Activated naive CD4-positive, alpha-beta T cell treated with anti-CD3 and anti-CD28 coated beads, Interleukin-2, amount 50 U/mL, for 72 hours (primary cell): ENCODE measurements at places on chromosomes 11 and 22.

GRCh38 chr11:13054278-13054677 is 45.2 kb downstream of the RASSF10 start:
- no peak for DNase-seq

DNA sequence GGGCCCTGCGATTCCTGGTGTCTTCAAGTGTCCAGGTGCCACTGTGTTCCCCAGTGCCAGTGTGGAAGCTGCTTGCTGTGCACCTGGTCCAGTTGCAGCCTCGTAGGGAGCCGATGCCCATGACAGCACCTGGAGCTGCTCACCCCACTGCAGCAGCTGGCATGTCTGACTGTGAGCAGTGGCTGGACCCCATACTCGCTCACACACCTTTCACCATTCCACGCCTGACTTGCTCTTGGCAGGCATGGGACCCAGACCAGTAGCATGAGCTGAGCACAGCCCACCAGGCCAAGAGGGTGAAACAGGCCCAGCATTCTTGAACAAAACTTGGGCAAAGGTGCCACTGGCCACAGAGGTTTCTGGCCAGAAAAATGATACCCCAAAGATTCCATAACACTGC is 124.5 kb upstream of the THY1 start:
- DNase-seq, result no peak

DNA sequence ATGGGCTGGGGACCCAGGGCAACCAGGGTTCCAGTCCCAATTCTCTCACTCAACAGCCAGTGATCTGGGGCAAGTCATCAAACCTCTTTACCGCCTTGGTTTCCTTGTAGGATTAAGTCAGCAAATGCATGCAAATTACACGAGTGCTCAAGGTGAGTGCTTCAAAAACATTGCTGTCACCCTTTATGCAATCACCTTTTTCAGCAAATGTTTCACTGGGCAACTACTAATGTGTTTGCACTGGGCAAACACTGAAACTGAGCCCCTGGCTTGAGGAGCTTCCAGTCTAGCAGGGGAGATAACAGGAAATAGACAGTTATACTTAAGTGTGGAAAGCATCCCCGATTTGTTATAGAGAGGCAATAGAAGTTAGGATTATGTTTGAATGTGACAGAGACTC is 37.7 kb upstream of the DMC1 start:
- DNase-seq, result no peak

DNA sequence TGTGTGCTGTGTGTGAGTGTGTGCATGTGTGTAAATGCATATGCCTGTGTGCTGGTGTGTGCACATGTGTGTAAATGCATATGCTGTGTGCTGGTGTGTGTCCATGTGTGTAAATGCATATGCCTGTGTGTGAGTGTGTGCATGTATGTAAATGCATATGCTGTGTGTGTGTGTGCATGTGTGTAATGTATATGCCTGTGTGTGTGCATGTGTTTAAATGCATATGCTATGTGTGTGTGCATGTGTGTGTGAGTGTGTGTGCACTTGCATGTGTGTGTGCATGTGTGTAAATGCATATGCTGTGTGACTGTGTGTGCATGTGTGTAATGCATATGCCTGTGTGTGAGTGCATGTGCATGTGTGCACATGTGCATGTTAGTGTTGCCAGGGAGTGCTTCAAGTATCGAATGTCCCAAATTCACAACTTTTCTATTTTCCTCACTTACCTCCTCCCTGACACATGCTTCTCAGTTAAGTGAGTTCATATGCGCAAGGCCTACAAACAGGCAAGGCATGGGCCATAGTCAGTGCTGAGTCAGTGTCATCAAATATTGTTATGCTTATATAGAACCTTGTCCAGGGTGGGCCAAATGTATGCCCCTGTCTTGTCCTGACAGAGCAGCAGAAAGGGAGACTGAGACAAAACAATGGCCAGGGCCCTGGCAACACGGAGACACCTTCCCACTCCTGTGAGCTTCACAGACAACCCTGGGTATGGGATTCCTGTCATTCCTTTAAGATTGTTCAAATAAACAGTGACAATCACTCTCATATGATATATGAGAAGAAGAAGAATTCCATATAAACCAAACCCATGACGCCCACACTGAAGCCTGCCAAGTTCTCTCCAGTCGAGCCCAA is 38.6 kb downstream of the GGTLC2 start:
- peak; percentile 31 for DNase-seq

- DNase-seq, result no peak
Measured at GRCh38 chr11:66904055-66904454, 47.2 kb downstream of the LRFN4 start.

- no peak for DNase-seq
Measured at GRCh38 chr11:115198321-115198741, 305.9 kb downstream of the CADM1 start.

DNA sequence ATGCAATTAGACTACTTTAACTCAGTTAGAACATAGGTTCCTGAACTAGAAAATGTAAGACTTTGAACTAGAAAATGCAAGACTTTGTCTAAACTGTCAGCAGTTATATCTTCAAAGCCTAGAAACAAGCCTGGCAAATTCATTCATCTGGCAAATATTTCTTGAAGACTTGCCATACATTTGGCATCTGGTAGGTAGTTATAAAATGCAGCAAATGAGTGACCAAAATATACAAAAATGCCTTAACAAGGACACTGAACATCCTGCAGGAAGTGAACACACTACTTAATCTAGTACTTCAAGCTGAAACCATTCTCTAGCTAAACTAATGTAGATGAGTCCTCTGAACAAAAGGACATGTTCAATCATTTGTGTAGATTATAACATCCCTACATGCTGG is 84.7 kb upstream of the SCUBE2 start:
- no peak for DNase-seq

DNA sequence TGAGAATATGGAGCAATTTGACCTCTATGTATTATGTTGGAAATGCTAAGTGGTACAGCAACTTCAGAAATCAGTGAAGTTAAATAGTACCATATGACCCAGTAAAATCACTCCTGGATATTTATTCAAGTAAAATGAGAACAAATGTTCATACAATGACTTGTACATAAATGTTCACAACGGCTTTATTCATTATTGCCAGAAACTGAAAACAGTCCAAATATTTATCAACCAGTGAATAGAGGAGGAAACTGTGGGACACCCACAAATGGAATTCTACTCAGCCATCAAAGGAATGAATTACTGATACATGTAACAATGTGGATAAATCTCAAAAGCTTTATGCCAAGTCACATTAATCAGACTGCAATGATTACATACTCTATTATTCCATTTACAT is 416.3 kb downstream of the AASDHPPT start:
- DNase-seq, result no peak

DNA sequence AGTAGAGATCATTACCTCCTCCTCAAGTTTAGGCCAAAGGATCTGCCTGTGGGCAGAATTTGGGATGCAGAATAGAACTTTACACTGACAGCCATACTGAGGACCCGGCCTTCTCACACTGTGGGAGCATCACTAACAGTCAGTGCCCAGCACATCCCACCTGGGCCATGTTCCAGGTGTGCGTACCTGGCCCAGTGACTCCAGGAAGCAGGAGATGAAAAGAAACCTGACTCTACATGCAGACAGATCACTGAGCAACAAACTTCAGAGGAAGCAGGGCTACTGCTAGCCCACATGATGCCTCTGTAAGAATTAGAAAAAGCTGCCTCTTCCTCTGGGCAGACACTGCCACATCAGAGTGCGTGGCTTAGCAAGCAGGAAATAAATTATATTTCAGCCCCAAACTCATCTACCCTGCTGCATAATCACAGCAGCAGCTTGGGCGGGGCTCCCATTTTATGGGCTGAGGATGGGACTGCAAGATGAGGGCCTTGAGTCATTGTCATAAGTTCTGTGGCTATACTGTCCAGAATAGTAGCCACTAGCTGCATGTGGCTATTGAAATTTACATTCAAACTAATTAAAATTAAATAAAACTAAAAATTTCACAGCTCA is 6.0 kb upstream of the LMO2 start:
- no peak for DNase-seq

- DNase-seq, result no peak
Measured at GRCh38 chr11:84289381-84289906, 1003.3 kb upstream of the CCDC90B start.

DNA sequence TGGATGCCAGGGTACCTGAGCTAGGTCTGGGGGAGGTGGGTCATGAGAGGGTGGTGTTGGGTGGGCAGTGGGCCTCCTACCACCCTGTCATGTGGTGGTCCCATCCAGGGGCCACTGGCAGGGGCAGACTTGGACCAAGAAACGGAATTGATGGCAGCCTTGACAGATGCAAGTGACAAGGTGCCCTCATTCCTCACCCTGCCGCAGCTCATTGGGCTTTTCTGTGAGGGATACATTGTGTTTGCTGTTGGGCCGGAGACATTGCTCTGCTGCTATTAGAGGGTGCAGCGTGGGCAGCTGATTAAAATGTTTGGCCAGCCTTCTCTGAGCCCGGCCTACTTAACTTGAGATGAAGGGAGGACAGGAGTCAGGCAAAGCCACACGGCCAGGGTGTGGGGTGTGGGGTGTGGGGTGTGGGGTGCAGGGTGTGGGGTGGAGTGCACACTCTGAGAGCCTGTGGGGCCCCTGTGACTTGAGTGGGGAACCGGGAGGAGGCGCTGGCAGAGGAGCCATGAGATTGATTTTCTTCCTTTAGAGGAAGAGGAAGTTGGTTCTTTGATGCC is 351.5 kb downstream of the TBC1D22A start:
- DNase-seq, result no peak

GRCh38 chr11:44730775-44731174 is 4.0 kb downstream of the TSPAN18 start:
- no peak for DNase-seq

DNA sequence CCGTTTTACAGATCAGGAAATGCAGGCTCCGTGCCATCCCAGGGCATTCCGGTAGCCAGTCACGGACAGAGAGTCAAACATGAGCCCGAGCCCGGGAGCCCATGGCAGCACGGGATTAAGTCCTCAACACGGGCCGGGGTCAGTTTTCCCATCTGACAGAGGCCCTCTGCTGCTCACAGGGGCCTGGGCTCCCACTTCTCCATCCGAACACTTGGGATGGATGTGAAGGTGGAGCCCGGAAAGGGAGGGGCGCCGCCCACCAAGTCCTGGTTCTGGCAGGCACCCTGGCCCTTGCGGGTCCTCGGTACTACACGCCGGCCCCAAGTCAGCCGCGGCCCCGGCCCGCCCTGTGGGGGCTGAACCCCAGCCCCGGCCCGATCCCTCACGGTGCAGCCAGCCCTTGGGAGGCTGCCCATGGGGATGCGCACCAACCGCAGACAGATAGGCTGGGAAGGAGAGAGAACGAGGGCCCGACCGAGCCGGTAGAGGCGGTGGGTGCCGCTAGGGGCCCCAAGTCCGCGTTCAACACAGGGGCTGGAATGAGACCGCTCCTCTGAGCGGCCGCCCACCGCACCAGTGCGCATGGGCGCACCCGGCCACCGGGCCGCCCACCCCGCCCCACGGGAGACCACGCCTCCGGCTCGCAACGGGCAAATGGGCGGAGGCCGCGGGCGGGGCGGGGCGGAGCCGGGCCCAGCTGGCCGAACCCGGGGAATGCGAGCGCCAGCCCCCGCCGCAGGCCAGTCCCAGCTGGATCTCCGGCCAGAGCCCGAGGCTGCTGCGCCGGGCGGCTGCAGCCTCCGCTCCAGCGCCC is at the start of gene CAPN5:
TSS of gene CAPN5 (plus strand) at position 743 of the 814 bp plus-strand sequence. CDS start 17,916 bp downstream, outside the sequence.
- DNase-seq, result peak; percentile 82

DNA sequence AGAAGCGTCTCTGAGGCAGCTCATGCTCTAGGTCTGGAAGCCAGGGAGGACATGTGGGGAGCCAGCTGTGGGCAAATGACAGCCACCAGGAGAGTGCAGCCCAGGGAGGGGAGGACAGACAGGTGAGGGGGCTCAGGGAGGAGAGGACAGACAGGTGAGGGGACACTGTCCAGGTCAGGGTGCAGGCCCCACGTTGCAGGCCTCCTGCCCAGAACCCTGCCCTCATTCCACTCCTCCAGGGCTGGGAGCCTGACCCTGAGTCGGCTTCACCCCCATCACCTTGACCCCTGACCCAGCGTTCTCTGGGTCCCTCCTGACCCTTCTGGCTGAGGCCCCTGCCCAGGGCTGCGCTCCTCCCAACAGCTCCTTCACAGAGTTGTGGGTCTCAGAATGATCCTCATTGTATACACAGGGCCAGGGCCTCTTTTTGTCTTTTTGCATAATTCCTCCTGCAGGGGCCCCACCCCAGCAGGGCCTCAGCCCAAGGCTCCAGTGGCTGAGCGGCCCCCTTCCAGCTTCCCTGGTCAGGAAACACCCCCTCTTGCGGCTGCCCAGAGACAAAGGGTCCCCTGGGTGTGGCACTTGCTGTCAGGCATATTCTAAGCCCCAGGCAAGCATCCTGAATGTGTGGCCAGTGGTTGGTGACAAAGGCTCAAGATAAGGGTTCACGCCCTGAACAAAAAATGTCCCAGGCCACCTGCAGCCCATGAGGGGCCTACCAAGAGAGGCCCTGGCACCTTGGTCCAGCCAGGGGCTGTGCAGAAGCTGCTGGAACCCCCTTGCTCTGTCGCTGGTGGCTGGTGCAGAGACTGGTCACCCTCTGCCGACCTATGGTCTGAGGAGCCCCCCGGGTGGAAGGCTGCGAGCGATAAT is 853.0 kb downstream of the BRD1 start:
- DNase-seq, result no peak

DNA sequence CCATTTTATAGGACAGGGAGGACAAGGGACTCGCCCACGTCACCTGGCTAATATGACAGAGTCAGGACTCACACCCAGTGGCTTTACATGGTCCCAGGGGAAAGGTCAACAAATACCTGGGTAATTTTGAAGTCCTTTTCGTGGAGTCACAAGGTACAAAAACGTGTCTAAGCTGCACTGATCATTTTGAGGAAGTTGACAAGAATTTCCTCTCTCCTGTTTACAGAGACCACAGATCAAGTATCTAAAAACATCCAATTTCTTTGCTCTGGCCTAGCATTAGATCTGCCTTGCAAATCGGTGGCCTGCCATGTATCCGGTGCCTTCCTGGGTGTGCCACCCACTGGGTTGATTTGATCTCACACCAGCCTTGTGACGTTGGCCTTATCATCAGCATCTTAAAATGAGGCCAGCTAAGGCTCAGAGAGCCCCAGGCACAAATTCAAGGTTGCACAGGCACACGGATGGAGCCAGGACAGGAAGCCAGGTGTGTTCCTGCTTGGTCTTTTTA is 17.6 kb downstream of the GDPD5 start:
- no peak for DNase-seq

DNA sequence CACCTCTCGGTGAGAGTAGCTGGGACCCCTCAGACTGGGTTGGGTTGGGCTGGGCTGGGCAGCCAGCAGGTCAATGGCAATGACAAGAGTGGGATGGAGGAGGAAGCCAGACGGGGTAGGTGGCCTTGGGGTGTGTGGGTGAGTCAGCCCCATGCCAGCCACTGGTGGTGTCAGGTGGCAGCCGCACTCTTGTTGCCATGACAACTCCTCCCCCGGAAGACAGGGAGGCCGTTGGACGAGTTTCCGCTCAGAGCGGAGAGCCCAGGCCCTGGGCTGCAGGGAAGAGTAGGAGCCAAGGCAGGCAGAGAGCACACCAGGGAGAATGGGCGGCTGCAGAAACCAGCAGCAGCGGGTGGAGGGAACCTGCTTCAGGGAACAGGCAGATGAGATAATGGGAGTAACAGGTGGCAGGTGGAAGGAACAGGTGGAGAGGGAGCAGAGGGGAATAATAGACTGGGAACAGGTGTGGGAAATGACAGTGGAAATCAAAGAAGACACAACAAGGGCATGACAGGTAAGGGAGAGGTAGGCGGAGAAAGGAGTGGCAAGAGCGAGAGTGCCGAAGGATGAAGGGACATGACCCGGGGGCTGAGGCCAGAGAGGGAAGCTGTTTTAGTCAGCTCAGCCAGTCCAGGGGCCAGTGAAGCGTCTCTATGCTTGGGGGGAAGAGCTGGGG is 8.7 kb downstream of the SPTBN2 start:
- peak; percentile 73 for DNase-seq

- DNase-seq, result no peak
Measured at GRCh38 chr11:117517097-117517496, 189.4 kb downstream of the CEP164 start.

- no peak for DNase-seq
Measured at GRCh38 chr11:117691218-117691514, 105.8 kb downstream of the DSCAML1 start.
